ENCODE measurements at places on chromosomes 12 and 14.

DNA sequence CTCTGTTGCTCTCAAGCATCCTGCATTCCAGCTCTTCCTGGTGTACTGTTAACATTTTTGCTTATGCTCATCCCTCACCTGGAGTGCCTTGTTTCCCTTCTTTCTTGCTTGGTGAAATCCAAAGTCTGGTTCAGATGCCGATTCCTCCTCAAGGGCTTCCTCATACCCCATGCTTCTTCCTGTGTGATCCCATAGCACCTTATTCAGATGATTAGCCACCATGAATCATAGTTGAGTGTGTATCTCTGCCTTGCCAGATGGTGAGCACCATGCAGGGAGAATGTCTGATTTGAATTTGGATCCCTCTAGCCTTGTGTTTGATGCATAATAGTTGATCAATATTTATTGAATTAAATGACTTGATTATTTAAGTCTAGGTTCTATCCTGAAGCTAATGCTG lies 39.4 kb upstream of the ANO4 start:
- no peak for DNase-seq

DNA sequence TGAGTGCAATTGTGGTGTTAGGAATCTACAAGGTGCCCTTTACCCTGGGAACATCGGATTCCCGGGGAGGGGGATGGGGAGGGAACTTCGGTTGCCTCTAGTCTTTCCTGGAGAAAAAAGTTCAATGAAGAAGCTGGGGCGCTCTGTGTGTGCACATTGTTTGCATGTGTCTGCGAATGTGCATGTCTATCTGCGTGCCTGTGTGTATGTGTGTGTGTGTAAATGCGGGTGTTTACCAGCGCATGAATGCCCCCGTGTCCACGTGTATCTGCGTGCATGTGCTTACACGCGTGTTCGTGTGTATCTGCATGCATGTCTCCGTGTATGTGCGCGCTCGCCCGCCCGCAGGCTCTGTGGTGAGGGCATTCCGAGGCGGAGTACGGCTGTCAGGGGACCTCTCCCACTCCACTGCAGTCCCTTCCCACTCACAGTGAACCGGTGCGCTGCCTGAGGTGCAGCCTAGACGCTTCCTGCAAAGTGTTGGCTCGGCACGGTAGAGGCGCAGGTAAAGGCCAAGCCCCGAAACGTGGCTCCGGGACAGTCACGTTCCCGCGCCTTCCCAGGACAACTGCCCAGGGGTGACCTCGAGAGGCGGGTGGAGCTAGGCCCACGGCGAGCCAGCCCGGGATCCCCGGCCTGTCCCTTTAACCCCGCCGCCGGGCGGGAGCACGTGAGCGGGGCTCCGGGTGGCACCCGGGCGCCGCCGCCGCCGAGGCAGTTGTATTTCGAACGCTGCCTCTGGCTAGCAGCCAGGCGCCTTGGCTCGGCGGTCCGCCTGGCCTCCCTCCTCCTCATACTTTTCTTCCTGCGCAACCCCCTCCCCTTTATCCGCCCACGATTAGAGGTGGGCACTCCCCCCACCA lies 539 bp upstream of the HMGA2 start:
- peak; percentile 39 for DNase-seq

- DNase-seq: no peak
Observed at GRCh38 chr14:34489324-34489723, 27.3 kb upstream of the SPTSSA start.

- DNase-seq: no peak
Observed at GRCh38 chr12:99390707-99391106, 256.8 kb upstream of the GARIN6 start.

- peak; percentile 72 for DNase-seq
Observed at GRCh38 chr12:54294152-54294952, 6.5 kb downstream of the NFE2 start.

DNA sequence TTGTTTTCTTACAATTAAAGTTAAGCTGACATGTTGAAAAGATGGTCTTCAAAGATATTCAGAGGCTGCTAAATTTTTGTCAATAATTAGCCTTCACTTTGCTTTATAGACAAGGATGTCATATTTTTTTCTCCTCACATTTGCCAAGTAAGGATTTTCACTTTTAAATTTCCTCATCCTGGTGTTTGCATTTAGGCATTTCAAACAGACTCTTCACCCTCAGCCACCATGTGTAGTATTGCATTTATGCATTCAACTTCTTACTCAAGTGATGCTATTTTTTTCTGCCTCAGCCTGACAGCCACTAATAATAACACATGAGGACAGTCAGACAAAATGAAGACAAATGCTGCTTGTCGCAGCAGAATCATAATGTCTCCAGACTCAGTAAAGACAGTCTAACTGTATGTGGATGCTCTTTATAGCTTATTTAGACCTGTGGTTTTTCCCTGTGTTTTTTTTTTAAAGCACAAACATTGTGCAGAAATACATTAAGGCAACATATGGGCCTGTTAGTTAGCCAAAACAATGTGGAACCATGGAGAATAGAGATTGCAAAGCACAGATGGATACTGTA lies 481.5 kb downstream of the NPAS3 start:
- DNase-seq: no peak

DNA sequence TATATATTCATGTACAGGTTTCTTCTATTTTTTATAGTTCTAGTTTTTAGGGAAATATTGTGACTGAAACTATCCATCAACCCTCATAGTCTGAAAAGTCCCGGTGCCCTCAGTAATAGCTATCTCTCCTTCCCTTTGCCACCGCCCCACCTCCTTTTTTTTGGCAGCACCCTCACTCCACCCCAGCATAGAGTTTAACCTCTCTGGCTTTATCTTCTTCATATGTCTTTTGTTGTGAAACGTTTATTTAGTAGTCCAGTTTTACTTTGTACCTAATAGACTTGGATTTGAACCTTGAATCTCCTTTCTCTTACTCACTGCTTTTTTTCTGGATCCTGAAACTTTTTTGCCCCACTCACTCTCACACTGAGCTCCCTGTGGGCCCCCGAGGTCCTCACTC lies 109.5 kb downstream of the BBS10 start:
- DNase-seq: no peak

DNA sequence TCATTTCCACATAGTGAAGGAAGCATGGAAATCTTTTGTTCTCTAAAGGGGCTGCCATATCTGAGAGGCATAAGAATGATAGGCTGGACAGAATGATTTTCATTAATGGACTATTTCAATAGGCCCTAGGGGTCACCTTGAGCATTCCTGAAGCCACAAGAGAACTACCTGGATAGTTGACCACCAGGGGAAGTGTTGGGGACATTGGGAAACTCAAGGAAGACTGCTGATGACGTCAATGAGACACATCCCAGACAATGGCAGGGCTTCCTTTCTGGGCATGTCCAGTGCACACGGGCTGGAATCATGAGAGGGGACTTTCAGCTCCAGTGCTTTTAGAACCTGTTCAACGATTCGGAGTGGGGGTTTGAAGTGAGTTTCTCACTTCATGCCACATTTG lies 48.8 kb upstream of the CHST11 start:
- no peak for DNase-seq

- no peak for DNase-seq
Observed at GRCh38 chr12:104618691-104619090, 161.9 kb downstream of the CHST11 start.

GRCh38 chr14:51676549-51676948 lies 24.8 kb downstream of the FRMD6 start:
- no peak for DNase-seq

GRCh38 chr12:7387289-7387688 lies 56.7 kb downstream of the CD163L1 start:
- no peak for DNase-seq
